ENCODE measurements at places on chromosomes 12 and 14.

- no peak for DNase-seq
These were observed 631 bp downstream of the PPM1H start for GRCh38 chr12:62934239-62934798.

DNA sequence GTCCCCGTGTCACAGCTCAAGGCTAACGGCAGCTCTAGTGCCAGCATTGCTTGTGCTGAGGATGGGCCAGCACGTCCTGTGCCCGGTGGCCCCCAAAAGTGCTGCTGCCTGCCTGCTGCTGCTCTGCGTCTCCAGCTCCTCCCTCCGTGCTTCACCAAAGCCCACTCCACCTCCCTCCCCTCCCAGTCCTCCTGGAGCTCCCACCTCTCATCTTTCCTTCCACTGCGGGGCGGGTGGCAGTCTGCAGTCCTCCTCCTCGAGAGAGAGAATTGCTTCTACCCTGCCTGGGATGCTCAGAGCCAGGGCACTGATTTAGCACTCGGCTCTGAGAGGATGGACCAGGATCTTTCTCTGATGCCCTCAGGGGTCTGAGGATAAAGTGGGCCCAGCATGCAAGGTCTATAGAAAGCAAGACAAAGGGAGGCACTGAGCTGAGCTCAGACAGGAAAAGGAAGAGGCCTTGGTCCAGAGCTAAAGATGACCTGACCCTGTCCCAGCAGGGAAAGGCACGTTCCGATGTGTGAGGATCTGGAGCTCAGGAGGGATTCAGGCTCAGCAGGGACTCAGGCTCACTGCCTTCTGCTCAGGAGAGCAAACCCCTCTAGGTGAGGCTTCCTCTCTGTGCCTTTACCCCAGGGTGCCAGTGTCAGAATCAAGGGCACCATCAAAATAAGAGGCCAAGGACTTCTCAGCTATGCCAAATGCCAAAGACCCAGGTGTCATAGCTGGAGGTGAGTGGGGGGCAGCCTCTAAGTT is 113.1 kb upstream of the FKBP4 start:
- no peak for DNase-seq

DNA sequence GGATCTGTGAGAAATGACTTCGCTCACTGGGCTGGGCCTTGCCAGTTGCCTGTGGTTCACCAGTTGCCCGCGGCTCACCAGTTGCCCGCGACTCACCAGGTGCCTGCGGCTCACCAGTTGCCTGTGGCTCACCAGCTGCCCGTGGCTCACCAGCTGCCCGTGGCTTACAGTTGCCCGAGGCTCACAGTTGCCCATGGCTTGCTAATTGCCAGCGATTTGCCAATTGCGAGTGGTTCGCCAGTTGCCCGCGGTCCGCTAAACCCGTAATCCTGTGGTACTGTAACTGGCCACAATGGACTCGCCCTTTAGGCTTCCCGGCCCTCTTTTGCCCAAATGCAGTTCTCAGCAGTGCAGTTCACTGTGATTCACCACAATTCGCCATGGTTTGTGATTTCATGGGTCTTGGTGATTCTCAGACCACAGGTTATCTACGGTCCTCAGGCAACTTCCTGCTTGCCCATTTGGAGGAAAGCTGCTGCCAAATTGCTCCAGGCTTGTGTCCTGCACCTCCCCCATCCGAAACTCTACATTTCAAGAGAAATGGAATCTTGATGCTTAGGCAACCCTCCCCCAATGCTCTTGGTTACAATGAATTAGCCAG is 15.0 kb upstream of the MEG3 start:
- no peak for DNase-seq

DNA sequence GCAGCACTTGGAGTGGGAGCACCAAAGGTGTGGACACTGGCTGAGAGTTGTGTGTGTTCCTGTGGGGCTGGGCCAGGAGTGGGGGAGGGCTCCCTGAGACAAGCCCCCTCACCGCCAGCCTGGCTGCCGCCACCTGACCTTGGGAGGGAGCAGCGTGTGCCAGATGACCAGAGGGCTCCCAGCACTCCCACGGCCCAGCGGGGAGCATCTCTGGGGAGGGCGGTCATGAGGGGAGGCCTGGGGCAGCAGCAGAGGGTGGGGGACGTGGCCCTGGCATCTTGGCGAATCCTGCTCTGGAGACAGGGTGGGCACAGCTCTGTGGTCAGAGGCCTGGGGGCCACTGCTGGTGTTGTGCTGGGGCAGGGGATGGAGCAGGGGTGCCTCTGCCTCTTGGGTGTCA is 10.7 kb downstream of the CEP170B start:
- DNase-seq, result no peak

Data from omental fat pad (tissue), 4 donors.